ENCODE measurements at places on chromosomes 12 and 14. TPM values are rescaled to one million over a fixed set of nuclear protein-coding genes. Genes with fewer than 3 reads are reported as not detected.
A peak's percentile ranks its signal among the peaks of the same experiment; 100 is the strongest.

- no peak for DNase-seq
Observed at GRCh38 chr12:132622437-132623071, 4.0 kb downstream of the P2RX2 start.

GRCh38 chr14:76937181-76938091 is 91.1 kb downstream of the IRF2BPL start:
- peak; percentile 73 for DNase-seq

The P2RX2 gene
- not detected for total RNA-seq

DNA sequence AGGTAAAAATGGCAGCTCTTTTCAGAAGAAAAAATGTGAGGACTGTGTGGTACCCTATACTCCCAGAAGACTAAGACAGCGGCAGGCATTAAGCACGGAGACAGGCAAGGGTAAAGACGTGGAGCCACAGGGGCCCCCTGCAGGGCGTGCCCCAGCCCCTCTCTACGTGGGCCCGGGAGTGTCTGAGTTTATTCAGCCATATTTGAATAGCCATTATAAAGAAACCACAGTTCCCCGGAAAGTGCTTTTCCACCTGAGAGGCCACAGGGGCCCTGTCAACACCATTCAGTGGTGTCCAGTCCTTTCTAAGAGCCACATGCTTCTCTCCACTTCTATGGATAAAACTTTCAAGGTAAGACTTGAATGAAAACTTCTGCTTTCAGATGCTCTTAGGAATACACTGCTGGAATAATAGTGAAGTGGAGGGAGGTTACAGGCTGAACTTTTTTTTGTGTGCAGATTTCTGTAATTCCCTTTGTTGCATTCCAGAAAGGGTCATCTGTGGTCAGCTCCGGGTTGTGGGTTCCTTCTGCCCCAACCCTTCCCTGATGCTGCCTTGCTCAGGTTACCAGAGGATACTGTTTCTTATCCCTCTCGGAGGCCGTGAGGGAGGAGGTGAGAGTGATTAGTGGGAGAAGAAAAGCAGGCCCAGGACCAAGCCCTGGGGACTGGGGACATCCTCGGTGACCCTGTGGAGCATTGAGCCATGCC is 58.4 kb downstream of the SLC25A47 start:
- DNase-seq: no peak

The NTS gene
- not detected for total RNA-seq

DNA sequence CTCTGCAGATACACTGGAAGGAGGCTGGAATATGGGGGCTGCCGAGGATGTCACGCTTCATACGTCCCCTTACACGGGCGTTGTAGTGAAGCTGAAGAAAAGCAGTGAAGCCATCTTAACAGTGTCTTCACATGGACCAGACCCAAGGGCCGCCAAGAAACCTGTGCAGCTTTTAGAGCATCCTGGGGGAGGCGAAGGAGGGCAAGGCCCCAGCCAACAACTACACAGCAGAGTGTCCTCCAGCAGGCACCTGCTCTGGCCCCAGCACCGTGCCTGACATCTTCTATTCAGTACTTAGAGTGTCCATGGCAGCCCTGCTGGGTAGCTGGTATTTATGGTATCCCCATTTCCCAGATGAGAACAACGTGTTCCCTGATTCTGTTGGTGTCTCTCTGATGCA is 48.9 kb upstream of the RIN3 start:
- no peak for DNase-seq

DNA sequence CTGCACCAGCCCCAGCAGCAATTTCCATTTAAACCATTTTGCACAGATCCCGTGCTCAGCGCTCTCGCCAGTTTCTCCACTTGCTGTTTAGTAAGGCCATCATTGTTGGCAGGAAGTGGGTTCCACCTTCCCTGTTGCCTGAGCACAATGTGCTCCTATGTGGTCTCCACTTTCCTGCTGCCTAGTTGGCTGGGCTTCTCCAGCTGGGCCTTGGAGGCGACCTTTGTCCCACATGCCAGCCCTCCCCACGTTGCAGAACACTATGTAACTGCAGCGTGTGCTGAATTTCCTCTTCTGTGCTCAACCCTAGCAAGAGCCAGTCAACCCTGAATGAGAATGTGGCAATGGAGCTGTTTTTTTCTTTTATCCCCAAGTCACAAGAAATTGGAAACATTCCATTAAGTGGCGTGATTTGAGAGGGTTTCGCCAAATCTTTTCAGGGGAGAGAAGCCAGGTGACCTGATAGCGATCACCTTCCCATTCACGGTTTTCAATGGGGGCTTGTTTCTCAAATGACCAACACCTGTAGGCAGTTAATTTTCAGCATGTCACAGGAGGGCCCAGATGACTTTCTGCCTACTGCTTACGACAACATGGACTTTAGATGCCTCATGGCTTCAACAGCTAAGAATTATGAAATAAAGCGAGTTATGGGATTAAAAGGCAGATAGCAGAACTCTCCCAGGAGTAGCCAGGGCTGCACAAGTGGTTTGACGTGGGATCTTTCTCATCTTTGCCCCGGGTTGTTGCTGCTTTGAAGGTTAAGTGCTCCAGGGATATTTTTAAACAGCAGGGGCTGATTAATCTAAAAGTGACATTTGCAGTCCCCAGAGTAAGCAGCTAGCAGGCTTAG is at the start of gene ACACB:
Gene ACACB, plus strand, starts transcription at position 830 of the 853 bp plus-strand sequence. CDS start 22,819 bp downstream, outside the sequence.
- peak; percentile 80 for DNase-seq

GRCh38 chr14:56854325-56854724 is 44.0 kb upstream of the OTX2 start:
- DNase-seq: no peak

- DNase-seq: no peak
Observed at GRCh38 chr14:36439766-36440165, 80.3 kb downstream of the NKX2-1 start.

DNA sequence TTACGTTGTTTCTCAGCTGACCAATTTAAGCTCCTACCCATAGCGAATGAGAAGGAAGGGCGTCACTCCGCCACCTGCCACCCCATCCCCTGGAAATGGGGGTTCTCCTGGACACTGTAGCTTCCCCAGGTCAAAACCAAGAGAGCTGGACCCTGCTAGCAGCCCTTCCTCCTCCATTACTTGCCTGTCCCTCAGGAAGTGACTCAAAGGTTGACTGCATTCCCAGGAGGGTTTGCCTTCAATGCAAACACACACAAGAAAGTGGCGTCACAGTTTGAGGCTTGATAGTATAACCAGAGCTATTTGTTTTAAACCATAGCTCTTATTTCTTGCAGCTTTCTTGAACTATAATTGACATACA is 79.1 kb downstream of the KCNK13 start:
- DNase-seq: no peak

The TAS2R8 gene
- not detected for total RNA-seq

The MYO1H gene
- total RNA-seq: 0.16 TPM

DNA sequence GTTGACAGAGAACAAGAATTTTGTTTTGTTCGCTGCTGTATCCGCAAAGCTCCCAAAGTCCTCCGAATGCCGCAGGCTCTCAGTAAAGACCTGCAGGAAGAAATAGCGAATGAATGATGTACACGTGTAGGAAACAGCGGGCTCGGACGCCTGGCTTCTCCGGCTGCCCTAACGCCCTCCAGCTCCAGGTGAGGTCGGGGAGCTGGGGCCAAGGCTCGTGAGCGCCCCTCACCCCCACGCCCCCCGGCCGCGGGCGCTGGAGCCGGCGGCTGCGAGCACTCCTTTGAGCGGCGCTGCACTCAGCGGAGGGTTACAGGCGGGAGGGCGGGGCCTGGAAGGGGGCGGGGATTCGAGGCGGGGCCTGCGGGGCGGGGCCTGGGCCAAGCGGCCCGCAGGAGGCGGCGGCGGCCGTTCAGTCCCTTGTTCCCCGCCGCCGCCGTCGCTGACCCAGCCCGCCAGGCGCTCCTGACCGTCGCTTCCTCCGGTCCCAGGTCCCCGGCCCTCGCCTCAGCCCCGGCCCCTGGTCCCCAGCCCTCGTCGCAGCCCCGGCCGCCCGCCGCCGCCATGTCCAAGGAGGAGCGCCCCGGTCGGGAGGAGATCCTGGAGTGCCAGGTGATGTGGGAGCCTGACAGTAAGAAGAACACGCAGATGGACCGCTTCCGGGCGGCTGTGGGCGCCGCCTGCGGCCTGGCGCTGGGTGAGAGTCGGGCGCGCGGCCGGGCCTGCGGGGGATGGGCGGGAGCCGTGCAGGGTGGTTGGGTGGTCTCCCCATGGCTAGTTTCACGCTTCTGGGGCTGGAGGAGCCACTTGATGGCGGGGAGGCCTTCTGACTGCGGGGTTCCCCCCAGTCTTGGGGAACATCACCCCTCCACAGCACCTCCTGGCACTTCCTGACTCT is at the start of gene AACS:
Gene AACS, plus strand, starts transcription at position 415 of the 898 bp plus-strand sequence. Its CDS starts 150 bp downstream, at position 565.
- DNase-seq: peak; percentile 82

- no peak for DNase-seq
Observed at GRCh38 chr14:24991821-24992220, 58.1 kb downstream of the STXBP6 start.

DNA sequence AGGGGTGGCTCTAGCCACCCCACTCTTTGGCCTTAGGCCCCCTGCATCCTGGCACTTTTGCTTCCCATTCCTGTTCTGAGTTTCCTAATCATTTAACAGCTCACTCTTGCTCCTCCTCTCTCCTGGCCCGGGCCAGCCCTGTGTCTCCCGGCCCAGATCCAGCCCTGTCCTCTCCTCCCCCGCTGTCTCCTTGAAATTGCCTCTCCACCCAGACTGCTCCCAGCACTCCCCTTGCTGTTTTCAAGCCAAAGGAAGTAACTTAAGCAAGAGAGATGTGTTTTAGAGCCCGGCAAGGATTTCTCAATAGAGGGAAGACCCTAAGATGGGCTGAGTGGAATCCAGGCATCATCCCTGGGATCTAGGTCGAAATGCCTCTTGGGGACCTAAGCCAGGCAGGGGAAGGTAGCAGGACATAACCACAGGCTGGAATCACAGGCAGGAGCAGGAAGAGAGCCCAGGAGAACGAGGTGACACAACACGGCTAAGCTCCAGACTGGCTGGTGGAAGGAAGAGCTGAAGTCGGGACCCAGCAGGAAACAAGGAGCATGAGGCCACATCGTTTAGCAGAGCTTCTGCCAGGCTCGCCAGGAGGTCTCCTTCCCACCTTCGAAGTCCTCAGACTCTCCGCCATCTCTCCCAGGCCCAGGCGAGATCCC is 2.0 kb upstream of the LRP1-AS start:
- peak; percentile 82 for DNase-seq

DNA sequence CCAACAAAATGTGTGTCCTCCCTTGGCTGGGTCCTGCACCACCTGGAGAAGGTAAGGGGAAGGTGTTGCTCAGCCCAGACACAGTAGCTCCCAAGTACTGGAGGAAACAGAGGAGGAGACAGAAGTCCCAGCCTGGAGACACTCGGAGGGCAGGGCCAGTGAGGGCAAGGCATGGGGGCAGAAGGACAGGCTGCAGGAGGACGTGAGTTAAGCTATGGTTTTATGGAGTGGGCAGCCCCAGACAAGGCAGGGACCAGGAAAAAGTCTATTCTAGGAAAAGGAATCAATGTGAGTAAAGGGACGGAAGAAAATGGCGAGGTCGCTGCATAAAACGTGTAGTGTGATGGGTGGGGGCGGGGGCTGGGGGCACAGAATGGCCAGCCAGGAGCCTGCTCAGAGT is 210.1 kb upstream of the DIO3 start:
- DNase-seq: no peak

GRCh38 chr12:9971181-9971580 is at the start of gene CLEC12A:
CLEC12A (plus strand) TSS chr12:9971409; CDS start chr12:9971597, 188 bp downstream.
- no peak for DNase-seq

DNA sequence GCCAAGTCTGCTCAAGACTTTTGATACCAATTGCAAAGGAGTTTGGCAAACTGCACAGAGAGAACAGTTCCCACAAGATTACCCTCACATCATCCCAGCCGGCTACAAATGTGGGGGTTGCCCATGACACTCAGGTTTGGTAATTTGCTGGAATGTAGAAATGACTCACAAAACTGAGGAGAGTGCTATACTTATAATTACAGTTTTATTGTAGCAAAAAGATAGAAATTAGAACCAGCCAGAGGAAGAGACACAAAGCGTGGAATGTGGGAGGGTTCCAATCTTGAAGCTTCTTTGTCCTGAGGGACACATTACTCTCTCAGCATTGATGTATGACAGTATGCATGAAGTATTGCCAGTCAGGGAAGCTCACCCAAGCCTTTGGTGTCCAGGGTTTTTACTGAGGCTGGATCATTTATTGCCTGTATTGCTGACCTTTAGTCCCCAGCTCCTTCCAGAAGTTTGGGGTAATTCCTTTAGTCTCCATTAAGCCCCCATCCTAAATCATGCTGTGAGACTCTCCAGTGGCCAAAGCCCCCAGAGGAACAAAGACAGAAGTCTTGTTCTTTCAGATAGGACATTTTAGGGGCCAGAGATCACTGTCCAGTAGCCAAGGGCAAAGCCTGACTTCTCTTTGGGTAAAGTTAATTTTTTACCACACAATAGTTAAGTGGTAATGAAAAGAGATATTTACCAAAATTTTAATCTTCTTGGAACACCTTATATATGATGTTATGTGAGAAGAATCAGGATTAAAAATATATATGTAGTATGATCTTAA is 9.9 kb downstream of the TBK1 start:
- no peak for DNase-seq

The MYF6 gene
- not detected for total RNA-seq

DNA sequence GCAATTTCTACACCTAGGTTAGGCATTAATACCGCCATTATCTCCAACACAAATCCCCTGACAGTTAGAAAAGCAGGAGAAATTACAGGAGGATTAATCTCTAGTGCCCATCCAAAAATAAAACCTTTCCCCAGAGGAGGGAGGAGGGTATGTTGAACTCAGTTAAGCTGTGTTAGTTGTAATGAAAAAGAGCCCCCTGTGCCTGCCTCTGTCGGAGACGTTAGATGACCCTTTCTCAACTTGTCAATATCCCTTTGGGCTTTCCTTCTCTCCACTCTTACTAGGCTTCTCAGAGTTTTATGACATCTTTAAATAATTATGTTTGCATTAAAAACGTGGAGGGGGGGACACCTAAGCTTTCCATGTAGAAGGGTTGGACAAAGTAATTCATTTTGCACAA is 278.2 kb downstream of the PDZRN4 start:
- DNase-seq: no peak

The LTB4R gene
- 1.8 TPM for total RNA-seq

GRCh38 chr12:82688035-82688501 is 1.4 kb downstream of the TMTC2 start:
- no peak for DNase-seq

The INSM2 gene
- not detected for total RNA-seq

- no peak for DNase-seq
Observed at GRCh38 chr12:55925870-55926737, 1.6 kb downstream of the PYM1 start.

GRCh38 chr14:95222151-95222631 is 64.9 kb upstream of the DICER1 start:
- DNase-seq: no peak

DNA sequence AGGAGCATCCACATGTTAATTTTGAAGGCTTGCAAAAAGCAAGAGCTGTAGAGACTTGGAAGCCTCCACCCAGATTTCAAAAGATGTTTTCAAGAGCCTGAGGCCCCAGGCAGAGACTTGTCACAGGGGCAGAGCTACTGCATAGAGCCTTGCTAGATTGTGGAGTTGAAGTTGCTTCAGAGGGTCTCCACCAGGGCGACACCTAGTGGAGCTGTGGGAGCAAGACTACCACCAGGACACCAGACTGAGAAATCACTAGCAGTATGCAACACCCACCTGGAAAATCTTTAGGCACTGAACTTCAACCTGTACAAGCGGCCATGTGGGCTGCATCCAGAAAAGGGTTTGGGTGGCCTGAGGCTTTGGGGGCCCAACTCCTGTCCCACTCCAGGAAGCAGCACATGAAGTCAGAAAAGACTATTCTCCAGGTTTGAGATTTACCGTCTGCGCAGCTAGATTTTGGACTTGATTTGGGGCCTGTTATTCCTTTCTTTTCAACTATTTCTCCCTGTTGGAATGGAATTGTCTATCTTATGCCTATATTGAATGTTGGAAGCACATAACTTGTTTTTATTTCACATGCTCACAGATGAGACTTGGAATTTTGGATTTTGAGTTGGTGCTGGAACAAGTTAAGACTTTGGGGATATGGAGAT is 508.6 kb downstream of the FLRT2 start:
- DNase-seq: no peak

The CTSG gene
- total RNA-seq: 0.80 TPM

The FAM222A gene
- total RNA-seq: 20.0 TPM

The GZMB gene
- total RNA-seq: 0.52 TPM

Measured in left ventricle myocardium inferior (tissue), 1 donor.